ENCODE measurements at places on chromosomes 5 and 9.

DNA sequence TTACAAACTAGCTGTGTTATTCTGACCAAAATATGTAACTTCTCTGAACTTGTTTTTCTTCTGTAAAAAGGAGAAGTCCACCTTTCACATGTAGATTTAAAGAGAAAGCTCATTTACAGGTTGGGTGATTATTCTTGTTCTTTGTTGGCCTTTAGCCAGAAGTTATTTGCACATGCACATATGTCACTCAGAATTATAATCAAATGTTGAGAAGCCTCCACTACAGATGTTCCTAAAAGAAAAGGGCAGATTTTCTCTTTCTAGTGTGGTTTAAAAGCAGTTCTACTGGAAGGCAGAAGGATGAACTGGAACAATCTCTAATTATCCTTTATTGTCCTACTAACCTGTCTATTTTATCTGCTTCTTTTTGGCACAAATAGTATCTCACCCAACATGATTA lies 209.8 kb upstream of the ELAVL2 start:
- no peak for DNase-seq

DNA sequence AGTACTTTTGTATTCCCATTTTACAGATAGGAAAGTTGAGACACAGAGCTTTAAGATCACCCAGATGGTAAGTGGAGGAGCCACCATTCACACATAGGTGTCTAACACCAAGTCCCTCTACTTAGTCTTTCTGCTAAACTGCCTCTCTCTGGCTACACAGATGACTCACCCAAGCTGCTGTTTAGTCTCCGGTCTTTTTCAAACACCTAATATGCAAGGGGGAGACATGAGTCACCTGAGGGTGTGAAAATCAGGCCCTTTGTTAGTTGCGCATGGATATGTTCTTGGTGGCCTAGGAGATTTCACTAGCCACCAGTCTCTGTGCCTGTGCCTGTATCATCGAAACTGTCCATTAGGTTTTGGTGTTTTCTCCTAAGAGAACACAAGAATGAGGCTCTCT lies 117.8 kb downstream of the MAST4 start:
- DNase-seq, result peak; percentile 6

- DNase-seq, result no peak
Observed at GRCh38 chr5:89823046-89823445, 586.5 kb downstream of the CETN3 start.

DNA sequence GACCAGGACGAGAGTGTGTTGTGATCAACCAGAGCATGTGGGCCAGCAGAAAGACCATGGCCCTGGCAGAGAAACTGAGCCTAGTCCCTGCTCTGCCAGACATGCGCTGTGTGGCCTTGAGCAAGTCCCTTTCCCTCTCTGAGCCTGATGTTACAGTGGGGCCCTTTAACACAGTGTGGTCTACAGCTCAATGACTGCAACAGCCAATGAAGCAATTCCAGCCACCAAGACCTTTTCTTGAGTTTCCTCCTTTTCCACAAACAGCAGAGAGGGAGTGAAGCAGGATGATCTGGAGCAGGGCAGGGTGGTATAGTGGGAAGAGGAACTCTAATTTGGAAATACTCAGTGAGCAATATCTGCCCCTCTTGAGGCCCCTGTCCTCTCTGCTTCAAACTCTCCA lies 25.8 kb upstream of the ARSI start:
- DNase-seq, result no peak

- no peak for DNase-seq
Observed at GRCh38 chr5:93117751-93118531, 463.1 kb downstream of the NR2F1-AS1 start.

DNA sequence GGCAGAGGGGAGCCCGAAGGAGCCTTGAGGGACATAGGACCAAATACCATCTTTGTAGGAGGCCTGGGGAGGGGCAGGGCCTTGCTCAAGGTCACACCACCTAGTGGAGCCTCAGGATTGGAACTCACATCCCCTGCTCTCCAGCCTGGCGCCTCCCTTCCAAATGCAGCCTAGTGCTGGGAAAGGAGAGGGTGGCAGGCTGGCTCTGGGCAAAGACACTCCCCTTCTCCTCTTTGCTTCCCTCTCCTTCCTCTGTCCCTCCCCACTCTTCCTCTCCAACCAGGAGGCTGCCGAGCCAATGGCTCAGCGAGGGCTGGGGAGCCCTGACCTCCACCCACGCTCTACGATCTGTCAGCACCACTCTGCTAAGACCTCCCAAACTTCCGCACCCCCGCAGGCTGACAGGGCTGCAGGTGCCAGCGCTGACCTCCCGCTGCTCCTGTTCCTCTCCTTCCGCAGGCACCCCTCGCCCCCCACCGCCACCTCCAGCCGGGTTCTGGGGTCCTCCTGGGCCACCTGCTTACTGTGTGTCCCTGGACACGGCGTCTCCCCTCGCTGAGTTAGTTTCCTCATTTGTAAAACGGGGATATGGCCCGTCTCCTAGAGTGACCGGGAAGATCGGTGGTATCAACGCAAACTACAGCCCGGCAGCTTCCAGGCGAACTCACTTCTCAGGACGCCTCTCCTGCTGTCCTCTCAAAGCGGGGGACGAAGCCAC lies 52.9 kb downstream of the C9orf50 start:
- peak; percentile 76 for DNase-seq

DNA sequence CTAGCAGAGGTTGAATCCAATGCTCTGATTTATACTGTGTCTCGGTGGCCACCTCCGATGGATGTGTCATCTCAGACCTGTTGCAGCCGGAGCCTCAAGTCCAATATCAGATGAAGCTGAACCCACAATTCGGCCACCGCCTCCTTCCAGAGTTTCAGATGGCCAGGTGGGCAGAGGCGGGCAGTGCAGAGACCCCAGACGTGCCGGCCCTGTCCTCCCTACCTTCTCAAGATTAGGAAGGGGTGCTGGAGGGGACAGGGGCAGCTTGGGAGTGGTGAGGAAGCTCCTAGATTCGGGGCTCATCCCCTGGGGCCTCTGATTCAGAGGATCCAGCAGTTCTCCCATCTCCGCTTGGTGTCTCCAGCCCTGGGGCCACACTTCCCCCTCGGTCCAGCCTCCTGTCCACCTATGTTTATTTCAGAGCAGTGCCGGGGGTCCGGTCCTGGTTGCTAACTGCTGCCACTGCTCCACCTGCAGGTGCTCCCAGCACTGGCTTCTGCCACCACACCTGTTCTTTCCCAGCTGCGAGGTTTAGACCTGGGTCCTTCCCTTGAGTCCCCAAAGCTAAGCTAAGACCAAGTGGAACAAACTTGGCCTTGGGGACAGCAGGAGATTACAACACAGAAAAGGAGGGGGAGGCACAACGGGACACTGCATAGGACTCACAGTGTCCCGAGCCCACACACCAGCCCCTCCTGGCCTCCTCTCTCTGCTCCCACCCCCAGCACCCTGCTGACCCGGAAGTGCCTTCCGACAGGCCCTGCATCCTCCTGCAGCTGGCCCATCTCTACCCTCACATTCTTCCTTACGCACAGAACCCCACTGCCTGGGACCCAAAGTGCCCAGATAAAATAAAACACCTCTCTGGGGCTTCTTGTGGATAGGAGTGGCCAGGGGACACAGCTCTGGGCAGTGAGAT lies 81.6 kb downstream of the NTNG2 start:
- DNase-seq, result no peak

Data from fibroblast of skin of right quadriceps (primary cell).